Pancreas (tissue), 10 donors: ENCODE measurements at places on chromosomes 12 and 14. TPM values are rescaled to one million over a fixed set of nuclear protein-coding genes. Genes with fewer than 3 reads are reported as not detected.
A peak's percentile ranks its signal among the peaks of the same experiment; 100 is the strongest.

GRCh38 chr14:83006121-83006670 is 1472.5 kb upstream of the SEL1L start:
- DNase-seq, result peak; percentile 48
- H3K36me3 ChIP-seq, result no peaks in the 10 kb centered on the region
- no peak overlapping the region for H3K4me3 ChIP-seq
- H3K27ac ChIP-seq, result no peak overlapping the region
- H3K4me1 ChIP-seq, result no peaks in the 10 kb centered on the region

GRCh38 chr12:5771756-5772155 is 173.3 kb downstream of the ANO2 start:
- H3K4me1 ChIP-seq, result peaks cover 11% of the 10 kb centered on the region
- no peak overlapping the region for H3K4me3 ChIP-seq

GRCh38 chr14:58626431-58626831 is 11.3 kb upstream of the DACT1 start:
- DNase-seq, result no peak
- no peaks in the 10 kb centered on the region for H3K36me3 ChIP-seq
- H3K4me1 ChIP-seq, result no peaks in the 10 kb centered on the region
- no peaks in the 10 kb centered on the region for H3K27me3 ChIP-seq
- H3K27ac ChIP-seq, result no peak overlapping the region
- no peak overlapping the region for H3K4me3 ChIP-seq

GRCh38 chr12:49803693-49804450 is 24.3 kb downstream of the NCKAP5L start:
- no peak overlapping the region for H3K4me3 ChIP-seq
- H3K36me3 ChIP-seq, result no peaks in the 10 kb centered on the region
- no peaks in the 10 kb centered on the region for H3K27me3 ChIP-seq
- no peaks in the 10 kb centered on the region for H3K4me1 ChIP-seq
- no peak for DNase-seq
- H3K27ac ChIP-seq, result no peak overlapping the region

GRCh38 chr14:61355892-61356325 is 34.5 kb downstream of the PRKCH start:
- H3K4me1 ChIP-seq, result no peaks in the 10 kb centered on the region
- peak; percentile 26 for DNase-seq
- H3K4me3 ChIP-seq, result no peak overlapping the region

GRCh38 chr12:108905725-108906124 is 25.8 kb downstream of the DAO start:
- no peak overlapping the region for H3K27ac ChIP-seq
- H3K4me3 ChIP-seq, result no peak overlapping the region
- no peaks in the 10 kb centered on the region for H3K4me1 ChIP-seq
- H3K36me3 ChIP-seq, result no peaks in the 10 kb centered on the region
- DNase-seq, result no peak

IFNG gene
- total RNA-seq, result not detected

GARIN6 gene
- total RNA-seq, result not detected

GRCh38 chr12:121404734-121405133 is 4.8 kb downstream of the RNF34 start:
- no peak overlapping the region for H3K27ac ChIP-seq
- DNase-seq, result peak; percentile 29
- no peaks in the 10 kb centered on the region for H3K27me3 ChIP-seq
- no peak overlapping the region for H3K4me3 ChIP-seq
- H3K36me3 ChIP-seq, result no peaks in the 10 kb centered on the region
- H3K4me1 ChIP-seq, result peaks cover 13% of the 10 kb centered on the region

POTEM gene
- total RNA-seq, result not detected

STAC3 gene
- 2.1 TPM for total RNA-seq

DNA sequence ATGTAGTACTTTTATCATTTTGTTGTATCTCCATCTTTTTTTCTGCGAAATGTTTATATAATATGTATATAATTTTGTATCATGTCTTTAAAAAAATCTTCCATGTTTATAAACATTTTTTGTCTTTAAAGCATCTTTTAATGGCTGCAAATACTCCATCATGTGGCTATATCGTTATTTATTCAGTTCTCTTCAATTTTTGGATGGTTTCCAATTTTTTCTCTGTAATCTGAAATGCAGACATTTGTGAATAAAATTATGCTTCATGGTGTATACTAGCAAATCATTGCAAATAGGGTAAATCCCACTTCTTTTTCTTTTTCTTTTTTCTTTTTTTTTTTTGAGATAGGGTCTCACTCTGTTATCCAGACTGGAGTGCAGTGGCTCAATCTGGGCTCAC is 54.0 kb downstream of the CPSF2 start:
- no peaks in the 10 kb centered on the region for H3K4me1 ChIP-seq
- no peaks in the 10 kb centered on the region for H3K36me3 ChIP-seq
- H3K4me3 ChIP-seq, result no peak overlapping the region
- no peak for DNase-seq
- no peaks in the 10 kb centered on the region for H3K27me3 ChIP-seq

AP5M1 gene
- 10.6 TPM for total RNA-seq

DNA sequence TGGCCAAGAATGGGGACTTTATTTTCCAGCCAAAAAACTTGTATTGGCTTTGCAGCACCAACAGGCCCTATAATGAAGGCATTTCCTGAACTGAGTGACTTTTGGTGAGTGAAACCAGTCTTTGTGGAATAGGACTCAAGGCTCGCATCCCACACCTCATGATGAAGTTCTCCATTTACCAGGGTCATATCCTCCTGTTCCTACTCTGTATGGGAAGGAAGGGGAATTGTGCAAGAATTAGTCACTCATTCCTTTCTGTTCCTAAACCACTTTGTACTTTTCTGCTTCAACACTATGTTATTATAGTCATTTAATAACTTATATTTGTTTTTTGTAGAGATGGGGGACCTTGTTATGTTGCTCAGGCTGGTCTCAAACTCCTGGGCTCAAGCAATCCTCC is 2.3 kb upstream of the SPATS2 start:
- peaks cover 11% of the 10 kb centered on the region for H3K4me1 ChIP-seq
- H3K27me3 ChIP-seq, result no peaks in the 10 kb centered on the region

GRCh38 chr14:77511486-77512162 is 13.0 kb upstream of the ISM2 start:
- peaks cover 4% of the 10 kb centered on the region for H3K36me3 ChIP-seq
- no peak for DNase-seq
- no peaks in the 10 kb centered on the region for H3K4me1 ChIP-seq
- H3K27ac ChIP-seq, result no peak overlapping the region
- H3K27me3 ChIP-seq, result no peaks in the 10 kb centered on the region

TPH2 gene
- total RNA-seq, result not detected

MYF5 gene
- total RNA-seq, result not detected

CEBPE gene
- total RNA-seq, result not detected

EGLN3 gene
- 6.3 TPM for total RNA-seq

- H3K4me3 ChIP-seq, result no peak overlapping the region
- H3K27me3 ChIP-seq, result no peaks in the 10 kb centered on the region
- H3K4me1 ChIP-seq, result no peaks in the 10 kb centered on the region
- H3K36me3 ChIP-seq, result no peaks in the 10 kb centered on the region
- DNase-seq, result no peak
- no peak overlapping the region for H3K27ac ChIP-seq
These were observed 95.6 kb upstream of the E2F7 start for GRCh38 chr12:77160931-77161330.
